ENCODE measurements at places on chromosomes 4 and X.

DNA sequence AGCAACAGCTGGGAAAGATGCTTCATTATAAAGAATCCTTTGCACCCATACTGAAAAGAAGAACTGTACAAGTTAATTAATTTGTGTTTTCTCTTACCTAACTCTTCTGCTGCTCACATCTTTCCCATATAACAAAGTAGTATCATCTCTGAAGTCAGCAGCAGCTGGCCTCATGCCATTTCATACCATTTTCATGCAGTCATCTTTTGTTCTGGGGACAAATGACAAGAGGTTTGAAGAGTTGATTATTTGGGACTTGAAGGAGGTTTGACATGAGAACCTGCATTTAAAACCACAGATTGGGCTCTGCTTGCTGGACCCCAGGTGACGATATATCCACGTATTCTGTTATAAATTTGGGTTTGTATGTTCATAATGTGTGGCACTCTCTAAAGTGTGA, 430.3 kb downstream of the SPRY1 start:
- DNase-seq, result no peak

- no peak for DNase-seq
These were observed 87.1 kb downstream of the PPP2R2C start for GRCh38 chr4:6385288-6385687.

DNA sequence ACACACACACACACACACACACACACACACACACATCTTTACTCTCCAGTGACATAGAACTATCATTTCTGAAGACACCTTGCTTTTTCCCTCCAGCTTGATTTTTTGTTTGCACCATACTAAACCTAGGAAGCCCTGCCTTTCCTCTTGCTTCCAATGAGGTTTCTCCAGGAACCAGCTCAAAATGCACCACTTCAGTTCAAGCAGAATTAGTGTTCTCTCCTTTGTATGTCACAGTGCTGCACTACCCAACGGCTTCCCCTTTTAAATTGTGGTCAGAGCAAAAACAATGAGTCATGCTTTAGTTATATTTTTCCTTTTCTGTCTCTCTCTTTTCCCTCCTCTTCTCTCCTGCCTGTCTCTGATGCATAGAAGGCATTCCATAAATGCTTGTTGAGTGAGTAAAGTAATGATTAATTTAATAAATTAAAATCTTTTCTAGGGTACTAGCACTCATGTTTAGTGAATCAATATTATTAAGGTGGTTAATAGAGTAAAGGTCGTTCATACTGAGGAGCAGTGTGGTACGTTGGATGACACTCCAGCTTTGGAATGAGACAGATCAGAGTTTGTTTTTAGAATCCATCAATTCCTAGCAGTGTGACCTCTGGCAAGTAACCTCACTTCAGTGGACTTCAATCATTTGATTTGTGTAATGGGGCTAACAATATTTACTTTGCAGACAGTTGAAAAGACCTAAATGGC, 5.9 kb downstream of the RTL3 start:
- DNase-seq, result no peak

- DNase-seq, result no peak
These were observed 128.9 kb upstream of the DKK2 start for GRCh38 chr4:107164962-107165475.

DNA sequence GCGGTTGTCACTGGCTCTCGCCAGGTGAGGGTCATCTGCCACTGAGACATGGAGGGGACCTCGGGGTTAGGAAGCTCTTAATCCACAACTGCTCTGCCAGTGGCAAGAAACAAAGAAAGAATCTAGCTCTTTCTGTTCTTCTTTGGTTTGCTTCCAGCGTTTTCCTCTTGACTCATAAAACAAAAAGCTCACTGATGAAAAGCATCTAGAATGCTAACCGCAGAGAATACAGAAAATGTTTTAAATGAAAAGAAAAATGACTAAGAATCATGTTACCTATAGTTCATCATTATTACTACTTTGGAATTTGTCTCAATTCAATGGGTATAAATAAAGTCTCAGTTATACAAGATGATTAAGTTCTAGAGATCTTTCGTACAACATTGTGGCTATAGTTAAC, 274.8 kb upstream of the TENM3 start:
- DNase-seq, result no peak

DNA sequence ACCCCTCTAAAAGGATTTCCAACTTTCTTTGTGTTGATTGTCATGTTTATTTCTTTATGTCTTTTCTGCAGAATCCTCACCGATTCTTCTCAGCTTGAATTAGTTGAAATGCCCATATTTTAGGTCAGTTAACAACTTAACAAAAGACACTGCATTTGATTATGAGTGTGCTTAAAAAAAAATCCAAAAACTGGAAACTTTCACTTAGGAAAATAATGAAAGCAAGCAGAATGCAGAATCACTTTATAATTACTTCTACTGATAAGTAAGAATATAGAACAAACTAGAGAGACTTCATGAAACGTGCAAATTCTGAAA, 111.0 kb upstream of the PTPN13 start:
- no peak for DNase-seq

DNA sequence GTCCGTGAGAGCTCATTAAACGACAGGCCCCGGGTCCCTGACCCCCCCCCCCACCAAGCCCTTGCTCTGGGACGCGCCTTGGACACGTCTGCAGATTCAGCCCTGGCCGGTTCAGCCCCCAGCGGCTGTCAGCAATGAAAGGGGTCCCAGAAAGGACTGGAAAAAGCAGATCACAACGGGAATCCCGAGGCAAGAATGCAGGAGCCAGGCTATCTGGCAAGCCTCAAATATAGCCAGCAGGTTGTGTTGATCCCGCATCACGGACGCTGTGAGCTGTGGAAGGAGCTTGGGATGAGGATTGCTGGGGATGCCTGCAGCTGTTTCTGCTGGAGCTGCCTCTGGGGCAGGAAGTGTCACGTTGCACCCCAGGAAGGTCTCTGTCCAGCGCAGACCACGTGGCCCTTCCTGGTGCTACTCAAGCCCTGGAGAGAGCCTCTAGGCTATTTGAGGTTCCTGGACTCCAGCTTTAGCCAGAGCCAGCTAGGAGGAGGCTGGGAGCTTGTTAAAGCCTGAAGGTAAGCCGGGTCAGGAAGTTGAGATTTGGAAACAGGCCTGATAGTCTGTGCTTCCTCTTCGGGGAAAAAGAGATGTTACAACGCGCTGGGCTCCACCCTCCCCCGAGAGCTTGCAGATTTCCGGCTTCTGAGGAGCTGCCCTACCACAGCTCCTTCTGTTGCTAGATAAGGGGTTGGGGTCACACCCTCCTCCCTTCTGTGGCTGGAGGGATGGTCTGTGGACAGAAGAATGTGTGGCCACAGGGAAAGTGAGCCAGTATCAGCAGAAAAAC, 19.3 kb upstream of the CSF2RA start:
- DNase-seq, result no peak

GRCh38 chrX:2632533-2633504, 58.3 kb upstream of the CD99 start:
- no peak for DNase-seq

DNA sequence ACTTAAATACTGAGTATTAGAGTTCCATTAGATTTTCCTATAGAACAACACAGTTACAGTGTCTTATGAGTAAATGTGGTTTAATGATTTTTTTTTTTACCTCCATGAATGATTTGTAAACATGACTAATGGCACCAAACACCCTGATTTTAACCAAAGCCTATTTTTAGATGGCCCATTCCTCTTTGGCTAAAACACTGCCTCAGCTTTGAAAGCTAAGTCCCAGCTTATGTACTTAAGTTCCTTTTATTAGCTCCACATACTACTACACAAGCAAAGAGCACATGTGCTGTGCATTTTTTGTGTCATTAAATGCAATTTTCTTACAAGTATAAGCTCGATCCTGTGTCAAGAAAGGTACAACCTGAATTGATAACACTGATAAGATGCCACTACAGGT, 575.6 kb upstream of the PITX2 start:
- no peak for DNase-seq

- no peak for DNase-seq
These were observed 565.8 kb downstream of the GRXCR1 start for GRCh38 chr4:43458293-43458692.

DNA sequence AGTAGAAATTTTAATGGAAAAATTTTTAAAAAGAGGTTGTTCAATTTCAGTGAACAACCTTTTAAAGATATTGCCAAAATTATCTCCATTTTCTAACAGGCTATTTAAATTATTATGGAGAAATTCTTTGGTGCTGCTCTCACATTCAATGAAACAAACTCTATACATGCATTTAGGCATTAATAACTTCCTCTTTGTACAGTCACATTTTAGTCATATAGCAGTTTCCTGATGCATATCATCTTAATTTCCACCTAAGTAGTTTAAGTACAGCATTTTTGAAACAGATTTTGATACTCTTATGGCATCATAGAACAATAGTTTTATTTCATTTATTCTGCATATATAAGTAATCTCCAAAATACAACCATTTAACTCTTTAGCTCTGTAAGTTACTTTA, 500.1 kb downstream of the STPG2 start:
- no peak for DNase-seq

- no peak for DNase-seq
These were observed 134.4 kb upstream of the BMPR1B start for GRCh38 chr4:94623126-94623911.

GRCh38 chr4:92791871-92792440, 488.2 kb downstream of the GRID2 start:
- no peak for DNase-seq

- no peak for DNase-seq
These were observed 194.2 kb upstream of the SLITRK2 start for GRCh38 chrX:145623453-145623852.

- no peak for DNase-seq
These were observed 196.4 kb downstream of the GALNTL6 start for GRCh38 chr4:172009446-172010230.

DNA sequence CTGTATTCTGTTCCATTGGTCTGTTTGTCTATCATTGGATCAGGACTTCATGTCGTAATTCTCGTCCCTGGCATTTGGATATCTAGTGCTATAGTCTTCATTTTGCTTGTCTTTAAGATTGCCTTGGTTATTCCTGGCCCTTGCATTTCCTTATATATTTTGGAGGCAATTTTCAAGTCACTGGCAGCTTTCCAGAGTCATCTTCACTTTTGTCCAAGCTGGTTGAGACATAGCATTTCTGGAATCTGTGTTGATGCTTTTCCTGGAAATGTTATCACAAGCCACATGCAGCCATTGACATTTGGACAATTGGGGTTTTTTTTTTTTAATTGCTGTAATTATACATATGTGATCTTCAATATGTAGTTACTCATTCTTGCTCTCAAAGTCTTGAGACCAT, 45.2 kb upstream of the HGFAC start:
- no peak for DNase-seq

DNA sequence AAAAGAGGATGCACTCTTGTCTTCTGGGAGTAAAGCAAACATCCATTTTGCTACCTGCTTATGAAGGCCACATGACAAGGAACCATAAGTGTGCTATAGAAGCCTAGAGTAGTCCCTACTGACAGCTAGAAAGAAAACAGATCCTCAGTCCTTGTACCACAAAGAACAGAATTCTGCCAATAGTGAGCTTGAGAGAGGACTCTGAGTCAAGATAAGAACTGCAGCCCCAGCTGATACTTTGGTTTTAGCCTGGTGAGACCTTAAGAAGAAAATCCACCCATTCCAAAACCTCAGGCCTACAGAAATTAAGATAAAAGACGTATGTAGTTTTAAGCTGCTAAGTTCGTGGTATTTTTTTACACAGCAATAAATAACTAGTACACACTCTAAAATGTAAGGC, 914.6 kb downstream of the PCDH19 start:
- DNase-seq, result no peak

GRCh38 chr4:99655308-99656081, 2.1 kb downstream of the C4orf54 start:
- DNase-seq, result no peak

- no peak for DNase-seq
These were observed 493 bp upstream of the KCNIP4 start for GRCh38 chr4:21949073-21949457.

DNA sequence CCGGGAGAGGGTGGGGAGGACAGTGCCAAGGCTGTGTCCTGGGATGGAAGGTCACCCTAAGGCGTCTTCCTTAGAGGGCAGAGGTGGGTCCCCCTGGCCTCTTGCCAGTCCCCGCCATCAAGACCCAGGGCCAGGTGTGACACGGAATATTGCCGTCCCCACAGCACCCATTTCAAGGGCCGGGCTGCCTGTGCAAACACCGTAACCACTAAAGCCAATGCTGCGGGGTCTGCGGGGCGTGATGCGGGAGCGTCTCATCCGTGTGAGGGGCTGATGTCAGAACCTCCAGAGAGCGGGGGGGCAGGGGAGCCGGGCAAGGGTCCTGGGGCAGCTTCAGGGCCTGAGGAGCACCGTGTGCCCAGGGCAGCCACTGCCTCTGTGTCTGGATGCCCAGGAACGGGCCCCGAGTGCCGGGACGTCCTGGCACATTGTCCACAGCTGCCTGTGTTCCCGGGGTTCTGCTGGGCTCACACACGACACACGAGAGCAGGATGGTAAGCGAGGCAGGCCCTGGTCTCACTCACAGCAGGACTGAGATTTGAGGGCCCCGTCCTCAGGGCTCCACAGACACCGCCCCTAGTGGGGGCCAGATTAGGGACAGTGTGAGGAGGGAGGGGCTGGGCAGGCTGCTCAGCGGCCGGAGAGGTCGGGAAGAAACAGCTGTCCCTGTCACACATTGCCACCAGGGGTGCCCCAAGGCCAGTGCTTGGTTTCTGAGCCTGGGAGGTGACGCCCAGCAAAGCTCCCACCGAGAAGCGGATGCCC, 29.2 kb downstream of the NKX1-1 start:
- no peak for DNase-seq

DNA sequence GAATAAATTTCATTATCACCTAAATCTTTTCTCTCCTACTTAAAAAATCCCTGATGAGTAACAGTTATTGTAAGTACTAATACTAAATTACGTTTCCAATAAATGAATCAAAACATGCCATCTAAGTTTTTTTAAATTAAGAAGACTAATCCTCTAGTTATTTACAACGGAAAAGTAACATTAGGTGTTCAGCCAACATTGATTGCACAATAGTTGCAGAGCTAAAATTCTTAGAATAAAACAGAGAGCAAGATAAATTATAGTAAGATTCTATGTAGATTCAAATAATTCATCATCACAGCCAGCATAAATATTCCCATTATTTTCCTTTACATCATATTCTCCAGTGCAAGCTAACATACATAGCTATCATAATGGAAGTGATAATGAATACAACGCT, 139.2 kb downstream of the HDX start:
- no peak for DNase-seq

Measured in effector memory CD4-positive, alpha-beta T cell (primary cell).